ENCODE measurements at places on chromosomes 5 and 9.

GRCh38 chr5:58891086-58891970 is 308.5 kb downstream of the RAB3C start:
- peak; percentile 92 for DNase-seq

DNA sequence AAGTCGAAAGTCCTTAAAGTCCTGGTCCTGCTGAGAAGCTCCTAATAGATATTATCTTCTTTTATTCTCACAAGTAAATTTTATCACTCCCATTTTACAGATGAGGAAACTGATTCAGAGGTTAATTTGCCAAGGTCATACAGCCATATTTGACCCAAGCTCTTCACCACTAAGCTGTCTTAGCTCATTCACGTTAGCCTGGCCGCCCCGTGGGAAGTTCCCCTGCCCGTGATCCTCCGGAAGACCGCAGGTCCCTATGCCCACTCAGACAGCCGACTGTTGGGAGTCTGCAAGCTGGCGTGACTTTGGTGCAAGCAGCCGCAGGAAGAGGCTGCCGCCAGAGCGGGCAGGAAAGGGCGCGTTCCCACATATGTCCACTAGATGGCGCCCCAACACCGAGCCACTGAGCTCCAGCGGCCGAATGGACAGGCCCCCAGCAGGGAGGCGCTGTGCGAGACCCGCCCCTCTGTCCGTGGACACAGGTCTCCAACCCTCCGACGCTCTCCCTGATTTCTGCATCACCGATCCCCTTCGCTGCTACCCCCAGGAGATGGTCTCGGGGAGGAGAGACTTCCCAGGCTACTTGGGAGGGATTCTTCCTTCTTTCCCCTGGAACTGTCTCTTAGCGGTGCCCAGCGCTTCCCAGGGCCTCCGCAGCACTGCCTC is 10.0 kb upstream of the ARAP3 start:
- DNase-seq: peak; percentile 68

- no peak for DNase-seq
Measured at GRCh38 chr9:94855903-94856302, 129.4 kb downstream of the AOPEP start.

GRCh38 chr5:78203815-78204214 is 90.7 kb downstream of the AP3B1 start:
- DNase-seq: no peak

GRCh38 chr5:131264451-131265099 is 722 bp downstream of the CDC42SE2 start:
- peak; percentile 13 for DNase-seq

DNA sequence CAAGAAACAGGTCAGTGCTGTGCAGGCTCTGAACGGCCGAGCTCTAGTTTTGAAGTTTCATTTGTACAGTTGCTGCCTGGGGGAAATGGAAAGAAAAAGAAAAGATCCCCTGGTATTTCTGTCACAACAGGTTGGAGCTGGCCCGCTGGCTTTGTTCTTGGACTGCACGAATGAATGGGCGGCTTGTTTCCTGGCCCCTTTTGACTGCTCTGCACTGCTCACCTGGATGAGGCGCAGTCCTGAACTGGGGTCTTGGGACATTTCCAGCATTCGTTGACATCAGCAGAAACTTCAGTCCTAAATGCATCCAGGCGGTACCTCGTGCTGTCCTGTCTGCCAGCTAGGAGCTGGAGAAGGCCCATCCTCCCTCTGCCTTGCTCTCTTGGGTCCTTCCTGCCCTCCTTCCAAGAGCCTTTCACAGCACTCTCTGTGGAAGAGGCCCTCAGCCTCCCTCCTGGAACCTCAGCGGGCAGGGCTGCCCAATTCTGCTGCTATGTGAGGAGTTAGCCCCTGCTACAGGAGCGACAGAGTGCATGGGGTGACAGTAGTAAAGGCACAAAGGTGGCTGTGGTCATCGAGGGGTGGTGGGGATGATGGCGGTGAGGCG is 189.2 kb downstream of the FSTL4 start:
- DNase-seq: no peak

All from fibroblast of skin of right quadriceps (primary cell).